Renal cortical epithelial cell (primary cell): ENCODE measurements at places on chromosomes 4 and X. TPM values are rescaled to one million over a fixed set of nuclear protein-coding genes. Genes with fewer than 3 reads are reported as not detected.

The DSPP gene
- total RNA-seq, result not detected in 2 replicates

The NAP1L3 gene
- total RNA-seq, result 1.2 and 3.1 TPM in 2 replicates

The ADH7 gene
- total RNA-seq, result not detected in 2 replicates

The OPRPN gene
- not detected in 2 replicates for total RNA-seq

The DNAAF6 gene
- not detected in 2 replicates for total RNA-seq

The MAGEB10 gene
- total RNA-seq, result not detected in 2 replicates

The LUZP4 gene
- not detected in 2 replicates for total RNA-seq
